Bone marrow (tissue), 2 donors: ENCODE measurements at places on chromosomes 5 and 9.

- DNase-seq, result no peak
Measured at GRCh38 chr5:55039843-55040242, 15.8 kb downstream of the GZMK start.

- no peak for DNase-seq
Measured at GRCh38 chr9:120904978-120905301, 21.7 kb downstream of the TRAF1 start.

GRCh38 chr9:101711330-101711941 lies 27.0 kb downstream of the GRIN3A start:
- no peak for DNase-seq

- peak; percentile 30 for DNase-seq
Measured at GRCh38 chr5:16456103-16456832, 9.3 kb downstream of the ZNF622 start.

- DNase-seq, result no peak
Measured at GRCh38 chr5:126438868-126439267, 15.7 kb downstream of the GRAMD2B start.

GRCh38 chr5:74016373-74016772 lies 390.4 kb downstream of the ARHGEF28 start:
- DNase-seq, result no peak

DNA sequence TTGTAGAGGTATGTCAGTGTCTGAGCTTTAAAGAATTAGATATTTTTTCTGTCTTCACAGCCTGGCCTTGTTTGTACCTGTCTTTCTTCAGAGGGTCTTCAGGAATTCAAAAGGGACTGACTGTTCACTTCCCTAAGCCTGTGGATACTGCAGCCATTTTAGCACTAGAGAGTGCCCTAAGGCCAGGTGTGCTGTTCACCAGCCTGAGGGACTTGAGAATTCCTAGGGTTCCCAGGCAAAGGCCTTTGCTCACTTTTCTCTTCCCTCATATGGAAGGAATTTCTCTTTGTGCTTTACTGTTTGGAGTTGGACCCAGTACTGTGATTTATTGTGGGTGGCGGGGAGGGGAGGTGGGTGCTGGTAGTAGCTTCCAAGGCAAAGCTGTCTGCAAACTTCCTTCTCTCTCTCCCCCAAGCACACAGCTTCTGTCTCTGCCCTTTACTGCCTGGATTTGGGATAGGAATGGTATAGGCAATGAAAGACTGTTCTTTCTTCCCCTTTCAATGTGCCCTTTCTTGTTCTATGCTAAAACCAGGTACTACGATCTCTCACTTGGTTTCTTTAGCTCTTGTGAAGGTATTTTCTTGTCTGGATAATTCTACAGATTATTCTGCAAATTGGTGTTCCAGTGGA lies 9.7 kb upstream of the LRRC70 start:
- no peak for DNase-seq

GRCh38 chr5:154647114-154647760 lies 107.9 kb upstream of the LARP1 start:
- DNase-seq, result no peak
